ENCODE measurements at places on chromosomes 3 and 15.

- DNase-seq, result peak; percentile 92
Measured at GRCh38 chr15:75029378-75030022, 6.1 kb downstream of the PPCDC start.

DNA sequence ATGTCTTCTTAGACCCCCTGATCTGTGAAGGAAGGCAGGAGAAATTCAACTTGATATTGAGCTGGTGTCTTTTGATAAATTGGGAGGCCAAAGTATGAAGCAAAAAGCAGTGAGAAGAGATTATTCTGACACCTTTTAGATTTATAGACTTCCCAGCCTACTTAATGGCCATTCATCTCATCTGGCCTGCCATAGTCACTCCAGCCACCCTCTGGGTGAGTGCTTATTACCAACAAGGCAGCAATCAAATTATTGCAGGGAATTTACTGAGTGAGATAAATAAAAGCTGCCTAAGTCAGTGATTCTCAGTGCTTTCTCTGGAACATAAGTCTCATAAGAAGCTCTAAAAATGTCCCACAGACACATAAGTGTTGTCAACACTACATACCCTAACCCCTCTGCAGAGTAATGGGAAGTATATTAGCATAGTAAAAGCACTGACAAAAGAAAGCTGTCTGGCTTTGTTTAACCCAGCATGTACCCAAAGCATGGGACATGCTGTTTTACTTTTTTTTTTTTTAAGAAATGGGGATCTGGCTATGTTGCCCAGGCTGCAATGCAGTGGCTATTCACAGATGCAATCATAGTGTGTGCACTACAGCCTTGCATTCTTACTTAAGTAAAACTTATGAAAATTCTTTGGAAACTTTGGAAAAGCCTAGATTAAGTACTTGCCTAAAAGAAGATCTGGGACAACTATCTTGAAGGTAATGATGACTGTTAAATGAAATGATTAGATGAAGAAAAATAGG is 725.3 kb downstream of the TUSC7 start:
- DNase-seq, result no peak

- DNase-seq, result no peak
Measured at GRCh38 chr3:100097919-100098783, 16.1 kb downstream of the FILIP1L start.

DNA sequence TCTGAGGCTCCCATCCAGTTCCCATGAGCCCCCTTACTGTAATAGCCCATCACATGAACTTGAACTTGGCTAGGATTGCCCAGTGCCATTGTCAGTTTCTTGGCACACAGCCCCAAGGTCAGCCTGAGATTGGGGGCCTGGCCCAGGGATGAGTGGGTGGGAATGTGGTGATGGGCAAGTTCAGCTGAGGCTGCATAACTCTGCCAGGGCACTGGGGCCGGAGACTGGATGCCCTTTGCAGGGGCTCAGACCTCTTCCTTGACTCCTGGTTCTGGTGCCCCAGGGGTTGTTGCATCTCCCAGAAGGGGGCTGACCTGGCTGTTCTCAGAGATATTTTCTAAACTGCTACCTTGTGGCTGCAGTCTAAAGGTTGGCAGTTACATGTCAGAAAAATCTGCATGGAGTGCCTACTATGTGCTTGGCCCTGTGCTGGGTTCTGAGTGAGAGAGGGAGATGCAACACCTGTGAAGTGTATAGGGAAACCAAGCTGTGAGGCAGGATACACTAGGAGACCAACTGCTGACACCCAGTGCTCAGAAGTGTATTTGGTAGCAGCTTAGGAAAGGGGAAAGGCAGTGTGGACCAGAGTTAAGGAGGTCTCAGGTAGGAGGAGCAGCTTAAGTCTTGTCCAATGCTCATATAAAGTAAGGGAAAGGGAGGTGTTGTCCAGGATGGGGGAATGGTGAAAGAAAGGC is 74.8 kb upstream of the PRR23C start:
- DNase-seq, result no peak

DNA sequence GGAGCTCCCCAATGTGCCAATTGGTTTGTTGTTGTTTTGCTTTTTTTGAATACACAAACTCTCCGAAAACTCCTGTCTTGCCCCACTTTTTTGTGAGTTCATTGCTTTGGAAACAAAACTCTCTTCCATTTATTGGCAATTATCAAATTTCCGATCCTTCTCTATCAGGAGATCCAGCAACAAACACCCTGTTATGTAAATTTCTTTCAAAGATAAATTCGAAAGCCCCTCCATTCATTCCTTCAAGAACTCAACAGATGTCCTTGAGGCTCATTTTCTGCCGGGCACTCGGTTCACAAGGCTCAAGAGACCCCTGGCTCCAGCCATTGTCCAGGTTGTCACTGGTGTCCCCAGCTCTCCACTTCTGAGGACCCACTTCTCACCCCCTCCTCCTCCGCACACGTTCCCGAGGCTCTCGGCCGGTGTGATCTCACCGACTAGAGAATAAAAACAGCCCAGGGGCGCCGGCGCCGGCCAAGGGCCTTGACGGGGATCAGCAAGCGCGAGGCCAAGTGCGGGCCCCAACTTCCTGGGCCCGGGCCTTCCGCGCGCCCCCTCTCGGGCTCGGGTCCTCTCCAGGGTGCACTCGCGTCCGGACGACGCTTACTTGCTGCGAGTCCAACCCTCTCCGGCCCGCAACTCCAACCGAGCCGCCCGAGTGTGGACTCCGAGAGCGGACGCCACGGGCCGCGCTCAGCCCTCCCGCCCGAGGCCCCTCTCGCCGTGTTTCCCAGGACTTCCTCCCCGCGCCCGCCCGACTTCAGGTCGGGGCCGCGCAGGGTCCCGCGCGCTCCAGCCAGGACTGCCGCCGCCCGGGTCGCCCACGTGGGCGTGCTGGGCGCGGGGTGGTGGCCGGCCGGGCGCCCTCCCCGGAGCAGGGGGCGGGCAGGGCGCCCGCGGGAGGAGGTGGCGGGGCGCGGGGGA is 533 bp upstream of the SMAD3 start:
- peak; percentile 41 for DNase-seq

DNA sequence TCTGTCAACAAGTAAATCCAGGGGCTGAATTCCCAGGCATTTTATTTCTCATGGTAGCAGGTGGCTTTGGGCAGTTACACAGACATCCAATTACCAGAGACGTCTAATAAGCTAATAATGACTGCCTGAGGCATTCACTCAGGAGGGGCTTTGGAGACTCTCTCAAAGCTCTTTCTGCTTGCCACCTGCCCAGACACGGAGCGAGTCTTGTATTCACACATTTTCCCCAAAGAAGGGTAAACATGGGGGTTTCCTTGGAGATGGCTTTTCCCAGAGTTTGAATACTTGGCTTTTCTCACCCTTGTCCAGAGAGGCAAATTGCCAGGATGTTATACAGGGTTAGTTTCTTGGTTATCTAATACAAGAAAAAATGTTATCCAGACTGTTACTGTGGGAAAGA is 132.6 kb downstream of the DIPK2A start:
- DNase-seq, result no peak

GRCh38 chr15:42085721-42086120 is 8.6 kb downstream of the PLA2G4D start:
- DNase-seq, result no peak

DNA sequence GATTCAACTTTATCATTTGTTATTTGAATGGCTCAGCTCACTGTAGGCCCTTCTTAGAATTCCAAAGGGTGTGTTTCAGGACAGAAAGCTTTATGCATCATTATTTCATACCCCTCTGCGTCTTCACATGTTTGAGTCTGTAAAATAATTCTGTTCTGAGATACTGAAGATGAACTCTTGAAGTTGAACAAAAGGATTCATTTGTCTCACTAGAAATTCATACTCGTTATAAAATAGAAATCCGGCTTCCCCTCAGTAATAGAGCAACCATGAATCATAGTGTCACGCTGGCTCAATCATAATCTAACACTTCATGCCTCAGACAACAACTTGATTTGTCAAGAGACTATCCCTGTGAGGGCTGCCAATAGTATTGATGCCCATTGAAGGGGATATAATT is 1015.4 kb upstream of the SEMA6D start:
- no peak for DNase-seq

DNA sequence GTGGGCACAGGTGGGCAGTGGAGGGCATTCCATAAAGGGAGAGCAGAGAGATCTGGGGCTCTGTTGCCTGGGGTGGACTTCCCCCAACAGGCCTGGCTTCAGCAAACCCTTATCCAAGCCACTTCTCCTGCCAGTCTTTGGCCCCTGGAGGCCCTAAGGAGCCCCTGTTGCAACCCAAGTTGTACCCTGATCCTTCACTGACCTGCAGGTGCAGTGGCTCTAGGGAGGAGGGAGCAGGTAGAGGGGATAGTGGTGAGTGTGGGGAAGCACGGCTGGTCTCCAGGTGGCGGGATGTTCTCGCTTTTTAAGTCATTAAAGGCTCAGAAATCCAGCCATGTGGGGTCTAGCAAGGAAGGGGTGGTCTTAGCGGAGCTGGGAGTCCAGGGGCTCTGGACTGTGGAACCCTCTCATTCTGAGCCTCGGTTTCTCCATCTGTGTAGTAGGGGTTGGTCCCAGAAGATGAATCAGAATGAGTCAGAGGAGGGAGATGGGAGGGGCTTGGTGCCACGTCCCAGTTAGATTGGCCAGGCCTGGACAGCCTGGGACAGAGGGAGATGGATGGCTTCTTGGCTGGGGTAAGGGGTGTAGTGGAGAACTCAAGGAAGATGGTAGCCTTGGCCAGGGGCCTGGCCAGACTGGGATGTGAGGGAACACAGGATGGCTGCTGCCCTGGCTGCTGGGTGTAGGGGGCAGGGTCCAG is 2.6 kb downstream of the ZBTB47 start:
- DNase-seq, result no peak

GRCh38 chr3:33061782-33062181 is 35.2 kb downstream of the GLB1 start:
- peak; percentile 25 for DNase-seq

DNA sequence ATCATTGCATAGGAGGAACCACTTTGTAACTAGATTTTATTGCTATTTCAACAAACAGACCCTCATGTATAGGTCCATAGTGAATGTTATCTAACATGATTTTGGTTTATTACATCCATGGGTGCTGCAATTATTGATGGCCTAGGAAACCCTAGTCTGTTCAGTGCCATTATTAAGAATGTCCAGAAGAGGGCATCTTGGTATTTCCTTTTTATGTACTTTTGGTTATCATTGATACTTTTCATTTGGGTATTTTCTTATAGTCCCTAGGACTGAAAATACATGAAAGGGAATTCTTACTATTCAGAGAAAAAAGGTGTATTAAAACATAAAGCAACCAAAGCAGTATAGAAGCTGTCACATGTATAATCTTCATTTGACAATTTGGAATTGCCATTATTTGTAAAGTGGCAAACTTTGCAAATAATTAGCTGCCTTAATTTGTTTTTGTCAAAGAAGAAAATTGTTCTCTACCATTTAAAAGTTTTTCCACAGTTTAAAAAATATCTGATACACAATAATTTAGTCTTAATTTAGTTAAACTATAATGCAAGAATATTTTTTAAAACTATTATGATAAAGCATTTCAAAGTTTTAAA is 48.7 kb downstream of the CNOT10 start:
- DNase-seq, result no peak

DNA sequence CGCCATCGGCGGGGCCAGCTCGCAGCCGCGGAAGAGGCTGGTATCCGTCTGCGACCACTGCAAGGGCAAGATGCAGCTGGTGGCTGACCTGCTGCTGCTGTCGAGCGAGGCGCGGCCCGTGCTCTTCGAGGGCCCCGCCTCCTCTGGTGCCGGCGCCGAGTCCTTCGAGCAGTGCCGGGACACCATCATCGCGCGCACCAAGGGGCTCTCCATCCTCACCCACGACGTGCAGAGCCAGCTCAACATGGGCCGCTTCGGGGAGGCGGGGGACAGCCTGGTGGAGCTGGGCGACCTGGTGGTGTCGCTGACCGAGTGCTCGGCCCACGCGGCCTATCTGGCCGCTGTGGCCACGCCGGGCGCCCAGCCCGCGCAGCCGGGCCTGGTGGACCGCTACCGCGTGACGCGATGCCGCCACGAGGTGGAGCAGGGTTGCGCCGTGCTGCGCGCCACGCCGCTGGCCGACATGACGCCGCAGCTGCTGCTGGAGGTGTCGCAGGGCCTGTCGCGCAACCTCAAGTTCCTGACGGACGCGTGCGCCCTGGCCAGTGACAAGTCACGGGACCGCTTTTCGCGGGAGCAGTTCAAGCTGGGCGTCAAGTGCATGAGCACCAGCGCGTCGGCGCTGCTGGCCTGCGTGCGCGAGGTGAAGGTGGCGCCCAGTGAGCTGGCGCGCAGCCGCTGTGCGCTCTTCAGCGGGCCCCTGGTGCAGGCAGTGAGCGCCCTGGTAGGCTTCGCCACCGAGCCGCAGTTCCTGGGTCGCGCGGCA is 1.8 kb downstream of the TLNRD1 start:
- no peak for DNase-seq

DNA sequence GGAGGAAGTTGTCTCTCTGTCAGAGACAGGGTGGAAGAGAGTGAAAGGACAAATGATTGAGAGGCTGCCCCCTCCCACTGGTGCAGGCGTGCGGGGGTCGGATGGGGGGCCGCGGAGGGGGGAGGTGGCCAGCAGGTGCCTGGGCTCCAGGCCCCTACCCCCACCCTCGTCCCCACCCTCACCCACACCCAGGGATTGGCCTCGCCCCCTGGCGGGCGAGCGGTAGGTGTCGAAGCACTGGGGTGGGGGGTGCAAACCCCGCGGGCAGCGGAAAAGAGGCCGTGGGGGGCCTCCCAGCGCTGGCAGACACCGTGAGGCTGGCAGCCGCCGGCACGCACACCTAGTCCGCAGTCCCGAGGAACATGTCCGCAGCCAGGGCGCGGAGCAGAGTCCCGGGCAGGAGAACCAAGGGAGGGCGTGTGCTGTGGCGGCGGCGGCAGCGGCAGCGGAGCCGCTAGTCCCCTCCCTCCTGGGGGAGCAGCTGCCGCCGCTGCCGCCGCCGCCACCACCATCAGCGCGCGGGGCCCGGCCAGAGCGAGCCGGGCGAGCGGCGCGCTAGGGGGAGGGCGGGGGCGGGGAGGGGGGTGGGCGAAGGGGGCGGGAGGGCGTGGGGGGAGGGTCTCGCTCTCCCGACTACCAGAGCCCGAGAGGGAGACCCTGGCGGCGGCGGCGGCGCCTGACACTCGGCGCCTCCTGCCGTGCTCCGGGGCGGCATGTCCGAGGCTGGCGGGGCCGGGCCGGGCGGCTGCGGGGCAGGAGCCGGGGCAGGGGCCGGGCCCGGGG is at the start of gene KAT2B:
TSS of gene KAT2B (plus strand) at position 682 of the 783 bp plus-strand sequence. CDS start at position 714, 32 bp downstream.
- DNase-seq, result peak; percentile 84

DNA sequence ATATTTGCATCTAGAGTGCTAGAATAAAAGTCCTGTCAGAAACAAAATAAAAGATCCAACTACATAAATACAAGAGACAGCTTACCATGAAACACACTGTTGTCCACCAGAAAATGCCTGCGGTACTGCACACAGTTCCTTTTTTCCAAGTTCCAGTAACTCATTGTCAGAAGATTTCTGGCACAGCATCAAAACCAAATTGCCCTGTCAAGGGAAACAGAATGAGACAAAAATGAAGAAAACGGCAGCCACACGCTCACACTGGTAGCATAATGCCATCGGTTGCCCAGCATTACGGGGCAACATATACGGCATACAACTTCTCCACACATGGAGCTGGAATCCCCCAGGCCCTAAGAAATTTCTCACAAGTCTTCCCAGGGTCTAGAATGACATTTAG is 40.8 kb downstream of the PLCH1 start:
- no peak for DNase-seq

GRCh38 chr3:190120269-190121060 is at the start of gene P3H2:
Gene P3H2, minus strand, starts transcription at chr3:190120897. Its CDS starts 166 bp downstream, at chr3:190120731.
- peak; percentile 27 for DNase-seq

- no peak for DNase-seq
Measured at GRCh38 chr15:67548236-67548852, 5.8 kb downstream of the MAP2K5 start.

GRCh38 chr15:69973102-69973714 is 124.5 kb downstream of the TLE3 start:
- DNase-seq, result peak; percentile 23

GRCh38 chr15:69061414-69061842 is 46.9 kb downstream of the NOX5 start:
- DNase-seq, result no peak

All from activated naive CD8-positive, alpha-beta T cell treated with anti-CD3 and anti-CD28 coated beads, Interleukin-2, amount 50 U/mL, for 24 hours (primary cell).